Caki2 (cell line): ENCODE measurements at places on chromosomes 12 and 14. TPM values are rescaled to one million over a fixed set of nuclear protein-coding genes. Genes with fewer than 3 reads are reported as not detected.

DNA sequence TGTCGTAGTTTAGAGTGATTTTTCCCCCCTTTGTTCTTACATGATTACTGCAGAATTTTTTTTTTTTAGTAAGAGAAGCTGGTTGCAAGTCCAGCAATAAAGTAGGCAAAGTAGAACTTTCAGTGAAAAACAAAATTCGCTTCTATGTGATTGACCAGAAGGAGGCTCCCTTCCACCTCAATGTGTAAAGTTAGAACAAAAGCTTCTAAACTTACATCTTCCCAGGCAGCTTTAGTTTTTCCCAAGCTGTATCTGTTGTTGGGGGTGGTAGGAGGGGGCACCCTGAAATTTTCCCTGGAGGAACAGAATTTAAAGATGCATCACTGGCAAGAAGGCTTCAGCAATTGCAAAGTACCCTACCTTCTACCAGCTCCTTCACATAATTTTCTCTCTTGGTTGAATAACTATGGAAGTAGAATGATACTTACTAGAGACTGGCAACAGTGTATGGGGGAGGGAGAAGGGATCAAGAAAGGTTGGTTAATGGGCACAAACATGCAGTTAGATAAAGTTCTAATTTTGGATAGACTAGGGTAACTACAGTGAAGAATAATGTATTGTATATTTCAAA, 87.3 kb upstream of the E2F7 start:
- DNase-seq, result peak; percentile 9

DNA sequence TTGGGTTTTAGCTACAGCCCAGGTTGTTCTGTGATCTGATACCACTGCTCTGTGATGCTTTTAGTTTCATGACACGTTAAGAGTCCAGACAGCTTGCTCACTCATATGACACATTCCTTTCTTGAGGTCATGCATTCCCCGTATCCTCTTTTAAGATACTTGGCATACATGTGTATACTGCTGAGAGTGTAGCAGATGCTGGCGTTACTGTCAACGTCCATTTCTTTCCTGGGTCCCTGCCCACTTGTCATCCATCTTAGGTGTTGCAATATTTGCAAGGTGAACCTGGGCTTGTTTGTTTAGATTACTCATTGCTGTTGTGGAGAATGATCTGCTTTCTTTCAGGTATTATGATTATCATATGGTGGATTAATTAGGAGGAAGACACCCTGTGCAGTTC, 9.1 kb upstream of the EMP1 start:
- DNase-seq, result no peak

DNA sequence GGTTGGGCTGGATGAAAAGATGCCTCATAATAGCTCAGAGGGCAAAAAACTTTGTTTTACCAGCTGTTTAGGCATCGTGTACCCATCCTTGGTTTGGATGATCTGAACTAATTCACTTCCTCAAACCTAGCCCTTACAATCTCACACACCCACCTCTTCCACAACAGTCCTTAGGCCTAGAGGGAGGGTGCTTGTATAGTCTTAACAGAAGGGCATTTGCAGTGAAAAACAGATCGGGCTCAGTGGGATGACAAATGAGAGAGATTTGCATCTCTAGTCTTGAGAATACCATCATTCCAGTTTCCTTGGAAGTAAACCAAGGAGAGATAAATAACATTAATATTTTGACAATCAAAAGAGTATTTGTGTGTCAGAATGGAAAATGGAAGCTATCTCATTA, 11.0 kb downstream of the SLCO1A2 start:
- DNase-seq, result no peak

- no peak for DNase-seq
These were observed 154.4 kb downstream of the KCNK10 start for GRCh38 chr14:88168498-88169165.

TWF1 gene
- total RNA-seq, result 136 and 142 TPM in 2 replicates

AJUBA gene
- 109 and 119 TPM in 2 replicates for total RNA-seq

DNA sequence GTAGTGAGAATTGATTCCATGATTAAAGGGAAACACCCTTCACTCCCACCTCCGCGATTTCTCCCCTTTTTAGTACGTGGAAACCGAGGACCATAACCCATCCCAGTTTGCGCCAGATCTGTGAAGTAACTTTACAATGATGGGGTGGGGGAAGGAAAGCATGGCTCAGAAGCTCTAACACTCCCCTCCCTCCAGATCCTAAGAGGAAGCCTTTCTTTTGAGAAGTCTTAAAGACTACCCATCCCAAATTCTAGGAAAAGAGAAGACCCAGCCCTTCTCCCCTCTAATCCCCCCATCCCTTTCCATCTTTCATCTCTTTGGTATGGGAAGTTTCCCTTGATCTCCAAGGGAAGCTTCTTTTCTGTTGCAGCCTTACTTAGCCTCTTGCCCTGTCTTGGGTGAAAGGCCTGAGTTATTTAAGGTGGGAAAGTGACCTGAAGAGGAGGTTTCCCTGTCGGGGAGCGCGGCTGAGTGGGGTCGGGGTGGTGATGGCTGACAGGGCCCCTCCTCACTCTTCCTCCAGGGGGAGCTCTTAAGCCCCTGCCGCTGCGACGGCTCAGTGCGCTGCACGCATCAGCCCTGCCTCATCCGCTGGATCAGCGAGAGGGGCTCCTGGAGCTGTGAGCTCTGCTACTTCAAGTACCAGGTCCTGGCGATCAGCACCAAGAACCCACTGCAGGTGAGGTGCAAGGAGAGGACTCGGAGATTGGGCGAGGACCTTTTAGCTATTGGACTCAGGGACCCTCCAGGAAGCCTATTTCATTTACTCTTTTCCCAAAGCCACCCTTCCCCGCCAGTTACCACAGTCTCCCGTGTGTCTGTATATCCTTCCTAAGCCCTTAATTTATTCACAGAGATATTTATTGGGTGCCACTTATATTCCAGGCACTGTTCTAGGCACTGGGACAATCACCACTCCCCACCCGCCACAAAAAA, 1.8 kb downstream of the MARCHF9 start:
- no peak for DNase-seq

GRCh38 chr12:45756666-45757065, 27.2 kb downstream of the ARID2 start:
- no peak for DNase-seq

GRCh38 chr12:38662829-38663228, 242.6 kb downstream of the CPNE8 start:
- DNase-seq, result no peak

RNFT2 gene
- total RNA-seq, result 4.1 and 14.4 TPM in 2 replicates

DNA sequence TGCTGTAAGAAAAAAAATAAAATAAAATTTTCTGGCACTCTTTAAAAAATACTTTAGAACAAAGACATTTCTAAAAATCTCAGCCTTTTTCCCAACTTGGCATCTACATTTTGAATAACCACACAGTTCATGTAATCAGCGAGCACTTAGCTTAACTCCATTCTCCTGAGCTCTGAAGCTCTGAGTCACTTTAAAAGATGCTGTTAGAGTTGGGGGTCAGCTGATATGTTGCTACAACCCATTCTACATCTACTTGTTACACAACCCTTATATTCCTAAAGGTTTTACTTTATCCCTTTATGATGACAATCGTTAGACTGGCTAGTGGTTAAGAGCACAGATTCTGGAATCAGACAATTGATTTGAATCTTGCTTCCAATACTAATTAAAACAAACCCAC, 48.3 kb downstream of the SLC41A2 start:
- DNase-seq, result no peak

PTPN6 gene
- total RNA-seq, result 28.3 and 30.2 TPM in 2 replicates

- DNase-seq, result no peak
These were observed 285.2 kb downstream of the NAV3 start for GRCh38 chr12:78115889-78116288.

APEX1 gene
- total RNA-seq, result 171 and 222 TPM in 2 replicates

LETMD1 gene
- total RNA-seq, result 55.7 and 67.4 TPM in 2 replicates

- DNase-seq, result peak; percentile 41
These were observed 1089.1 kb downstream of the SLC6A15 start for GRCh38 chr12:83823386-83824045.

DNA sequence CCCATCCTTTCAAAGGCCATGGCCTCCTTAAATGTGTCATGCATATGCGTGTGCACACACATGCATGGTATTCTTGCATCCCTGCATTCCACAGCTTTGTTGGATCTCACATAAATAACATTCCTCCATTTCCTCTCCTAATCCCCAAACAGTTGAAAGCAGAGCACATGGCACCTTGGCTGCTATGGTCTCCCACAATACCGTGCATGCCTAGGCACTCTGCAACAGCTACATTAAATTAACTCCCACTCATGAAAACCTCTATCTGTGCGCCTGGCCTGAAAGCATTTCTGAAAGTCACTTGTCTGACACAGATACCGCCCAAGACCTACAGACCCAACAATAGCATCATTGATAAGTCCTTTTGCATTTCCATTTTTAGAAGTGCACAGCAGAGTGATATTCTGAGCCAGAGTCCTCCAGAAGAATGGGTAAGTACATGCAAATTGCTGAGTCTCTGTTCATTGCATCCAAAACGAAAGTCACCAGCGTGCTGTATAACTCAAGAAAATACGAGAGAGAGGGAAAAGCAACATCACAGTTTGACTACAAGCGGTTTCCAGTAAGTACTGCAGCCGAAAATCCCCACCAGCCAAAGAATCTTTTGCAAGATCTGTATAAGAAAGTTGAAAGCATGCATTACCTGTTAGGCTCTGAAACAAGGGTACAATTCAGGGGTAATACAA, 436 bp downstream of the ASB2 start:
- DNase-seq, result no peak

TPPP2 gene
- not detected in 2 replicates for total RNA-seq

DNA sequence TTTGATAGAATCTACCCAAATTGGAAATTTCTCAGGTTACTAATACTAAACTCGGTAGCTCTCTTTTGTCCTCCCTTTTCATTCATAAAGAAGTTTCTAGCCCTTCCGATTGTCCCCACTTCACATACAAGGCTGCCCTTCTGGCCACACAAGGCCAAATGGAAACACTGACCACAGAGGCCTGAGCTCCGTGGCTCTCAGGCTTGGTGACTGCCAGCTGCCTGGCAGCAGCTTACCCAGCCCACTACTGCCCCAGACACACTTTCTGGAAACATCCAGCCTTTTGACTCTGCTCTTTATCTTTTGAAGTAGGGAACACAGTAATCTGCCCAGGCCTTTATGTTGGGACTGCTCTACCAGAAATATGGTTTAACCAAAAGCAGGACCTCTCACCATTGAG, 167.2 kb downstream of the GCH1 start:
- DNase-seq, result no peak

GRCh38 chr14:95611293-95611880, 74.8 kb upstream of the TCL1B start:
- no peak for DNase-seq

DNA sequence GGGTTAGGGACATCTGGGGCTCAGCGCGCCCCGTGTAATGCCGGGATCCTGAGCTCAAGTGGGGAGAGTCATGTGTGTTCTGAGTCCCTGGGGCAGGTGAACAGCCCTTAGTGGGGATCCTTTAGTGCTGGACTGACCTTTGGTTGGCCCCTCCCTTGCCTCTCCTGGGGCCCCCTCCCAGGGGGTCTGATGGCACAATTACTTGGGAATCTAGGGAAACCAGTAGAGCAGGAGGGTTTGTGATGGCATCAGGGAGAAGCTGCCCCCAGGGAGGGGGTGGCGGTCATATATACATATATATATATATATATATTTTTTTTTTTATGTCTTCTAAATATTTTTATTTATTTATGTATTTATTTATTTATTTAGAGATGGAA, at the start of gene MORN3:
MORN3 (minus strand) TSS at position 134 of the 380 bp plus-strand sequence. CDS start 171 bp downstream, outside the sequence.
- DNase-seq, result no peak

DNA sequence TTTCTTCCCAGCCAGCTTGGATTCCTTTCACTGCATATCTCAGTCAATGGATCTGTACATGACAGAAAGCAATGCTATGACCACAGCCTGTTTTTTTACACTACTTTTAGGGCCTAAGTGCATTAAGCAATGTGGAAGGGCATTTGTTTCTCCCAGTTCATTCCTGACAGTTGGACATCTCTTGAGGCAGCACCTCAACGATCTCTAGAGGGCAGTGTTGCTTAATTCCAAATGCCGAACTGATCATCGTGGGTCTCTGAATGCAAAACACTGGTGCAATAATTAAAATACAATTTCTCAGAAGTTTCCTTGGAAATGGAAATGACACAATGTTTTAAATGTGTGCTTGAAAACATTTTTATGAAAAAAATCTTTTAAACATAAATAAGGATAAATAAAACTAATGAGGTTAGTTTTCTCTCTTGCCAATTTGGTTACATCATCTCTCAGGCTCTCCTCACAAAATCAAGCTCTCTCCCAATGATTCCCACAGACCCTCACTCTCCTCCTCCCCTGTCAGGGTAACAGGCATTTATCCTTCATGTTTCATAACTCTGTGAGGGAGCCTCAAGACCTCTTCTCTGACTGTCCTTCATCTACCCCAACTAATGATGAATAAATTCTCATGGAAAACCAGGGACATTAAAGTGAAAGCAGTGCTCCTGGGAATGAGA, 192.4 kb upstream of the SLC16A7 start:
- DNase-seq, result peak; percentile 52

ACOT4 gene
- not detected in 2 replicates for total RNA-seq

GRCh38 chr12:24803430-24804245, 145.3 kb downstream of the BCAT1 start:
- no peak for DNase-seq

GRCh38 chr14:78022059-78022458, 148.1 kb upstream of the NRXN3 start:
- DNase-seq, result peak; percentile 23

GRCh38 chr12:55823419-55823818, 5.6 kb downstream of the ORMDL2 start:
- DNase-seq, result peak; percentile 72

DNA sequence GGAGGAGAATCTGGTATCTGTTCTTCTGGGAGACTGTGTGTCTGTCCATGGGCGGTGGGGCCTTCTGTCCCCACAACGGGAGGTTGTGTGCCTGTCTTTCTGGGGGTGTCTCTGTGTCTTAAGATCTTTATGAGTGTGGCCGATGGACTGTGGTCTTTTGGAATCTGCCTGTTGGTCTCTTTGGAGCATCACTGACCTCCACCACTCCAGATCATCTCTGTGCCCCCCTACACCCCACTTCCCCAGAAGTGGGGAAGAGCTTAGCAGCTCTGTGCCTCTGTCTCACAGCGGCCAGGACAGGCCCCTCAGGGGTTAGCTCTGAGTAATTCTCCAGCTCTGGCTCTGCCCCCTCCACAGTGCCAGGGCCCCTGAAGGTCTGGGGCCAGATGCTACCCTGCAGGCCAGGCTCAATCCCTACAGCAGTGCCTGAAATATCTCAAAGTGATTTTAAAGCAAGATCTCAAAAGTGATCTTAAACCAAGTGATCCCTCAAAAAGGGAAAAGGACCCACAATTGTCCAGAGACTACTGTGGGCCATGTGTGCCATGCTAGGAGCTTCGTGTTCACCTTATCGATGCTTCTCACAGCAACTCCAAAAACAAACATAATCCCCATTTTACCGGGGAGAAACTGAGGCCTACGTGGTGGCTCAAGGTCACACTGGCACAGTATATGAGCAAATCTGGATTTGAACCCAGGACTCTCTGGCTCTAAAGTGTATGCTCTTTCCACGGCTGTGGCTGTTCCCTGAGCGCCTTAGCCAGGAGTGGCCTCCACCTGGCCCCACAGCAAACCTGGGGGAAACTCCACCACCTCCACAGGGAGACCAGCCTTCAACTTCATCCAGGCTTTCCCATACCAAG, 26.0 kb upstream of the KRT78 start:
- no peak for DNase-seq

- no peak for DNase-seq
These were observed 138.7 kb downstream of the BRMS1L start for GRCh38 chr14:35964697-35965286.

GRCh38 chr14:60647081-60647836, 2.0 kb downstream of the SIX1 start:
- no peak for DNase-seq
